ENCODE measurements at places on chromosomes 13 and 19.
A peak's percentile ranks its signal among the peaks of the same experiment; 100 is the strongest.

DNA sequence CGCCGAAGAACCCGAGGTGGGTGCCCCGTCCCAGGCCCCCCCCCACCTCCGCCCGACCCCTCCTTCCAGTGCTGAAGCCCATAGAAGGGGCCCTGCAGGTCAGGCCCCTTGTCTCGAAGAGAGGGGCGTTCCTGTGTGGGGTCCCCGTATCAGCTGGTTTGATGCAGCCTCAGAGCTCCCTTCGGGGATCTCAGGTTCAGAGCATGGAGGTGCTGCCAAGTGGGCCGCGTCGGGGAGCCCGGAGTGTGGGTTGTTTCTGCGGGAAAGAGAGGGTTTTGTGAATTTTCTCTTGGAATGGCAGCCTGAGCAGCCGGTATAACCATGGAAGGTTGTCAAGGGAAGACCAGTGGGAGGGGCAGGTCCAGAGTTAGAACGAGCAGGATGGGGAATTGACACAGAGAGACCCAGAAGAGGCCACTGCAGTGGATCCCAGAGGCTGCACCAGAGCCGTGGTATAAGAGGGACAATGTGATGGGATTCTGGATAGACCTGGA is 384 bp downstream of the TRAPPC2B start:
- no peak for DNase-seq

- DNase-seq = no peak
Measured at GRCh38 chr13:97221046-97221445, 1.1 kb upstream of the MBNL2 start.

DNA sequence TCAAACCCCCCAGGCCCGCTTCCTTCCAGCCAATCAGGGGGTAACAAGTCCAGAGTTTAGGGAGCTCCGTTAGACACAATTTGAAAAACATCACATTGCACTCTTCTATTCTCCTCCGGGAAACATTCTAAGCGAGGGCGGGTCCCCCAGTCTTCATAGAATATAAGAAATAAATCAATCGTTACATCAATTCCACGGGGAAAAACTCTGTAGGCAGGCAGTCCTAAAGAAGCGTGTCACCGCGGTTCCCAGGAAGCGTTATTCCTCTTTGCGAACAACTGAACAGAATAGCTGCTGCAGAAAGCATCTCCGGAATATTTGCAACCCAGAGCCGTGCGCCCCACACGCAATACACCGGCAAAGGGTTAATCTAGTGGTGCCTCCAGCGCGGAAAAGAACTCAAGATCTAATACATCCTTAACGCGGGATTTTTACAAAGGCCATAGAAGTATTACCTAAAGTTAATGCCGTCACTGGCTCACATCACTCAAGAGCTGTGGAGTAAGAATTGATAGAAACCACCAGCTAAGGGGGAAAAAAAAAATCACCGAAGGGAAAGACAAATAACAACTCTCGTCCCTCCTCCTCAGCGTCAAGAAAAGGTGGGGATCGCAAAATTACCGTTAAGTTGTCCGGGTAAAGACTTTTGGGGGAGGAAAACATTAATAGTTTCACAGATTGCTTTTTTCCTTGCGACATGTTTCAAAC is 65.1 kb downstream of the KCNRG start:
- DNase-seq = peak; percentile 20

DNA sequence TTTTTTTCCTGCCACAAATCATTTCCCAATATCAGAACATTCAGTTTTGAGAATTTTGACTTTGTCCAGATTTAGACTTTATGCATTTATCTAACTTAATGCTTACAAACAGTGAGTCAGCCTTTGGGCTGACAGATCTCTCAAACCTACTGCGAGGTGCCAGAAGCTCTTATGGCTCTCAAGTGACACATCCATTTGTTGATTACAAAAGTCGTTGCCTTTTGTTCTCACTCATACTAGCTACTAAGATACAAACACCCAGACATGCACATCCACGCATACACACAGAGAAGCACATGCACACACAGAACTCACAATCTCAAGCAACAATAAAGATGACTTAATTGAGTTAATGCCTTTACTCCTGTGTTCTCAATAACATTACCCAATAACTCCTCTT is 1147.5 kb downstream of the DIAPH3 start:
- DNase-seq = no peak

GRCh38 chr19:49921871-49922795 is 6.9 kb upstream of the ATF5 start:
- DNase-seq = no peak

- DNase-seq = no peak
Measured at GRCh38 chr13:30727491-30728355, 7.6 kb upstream of the ALOX5AP start.

DNA sequence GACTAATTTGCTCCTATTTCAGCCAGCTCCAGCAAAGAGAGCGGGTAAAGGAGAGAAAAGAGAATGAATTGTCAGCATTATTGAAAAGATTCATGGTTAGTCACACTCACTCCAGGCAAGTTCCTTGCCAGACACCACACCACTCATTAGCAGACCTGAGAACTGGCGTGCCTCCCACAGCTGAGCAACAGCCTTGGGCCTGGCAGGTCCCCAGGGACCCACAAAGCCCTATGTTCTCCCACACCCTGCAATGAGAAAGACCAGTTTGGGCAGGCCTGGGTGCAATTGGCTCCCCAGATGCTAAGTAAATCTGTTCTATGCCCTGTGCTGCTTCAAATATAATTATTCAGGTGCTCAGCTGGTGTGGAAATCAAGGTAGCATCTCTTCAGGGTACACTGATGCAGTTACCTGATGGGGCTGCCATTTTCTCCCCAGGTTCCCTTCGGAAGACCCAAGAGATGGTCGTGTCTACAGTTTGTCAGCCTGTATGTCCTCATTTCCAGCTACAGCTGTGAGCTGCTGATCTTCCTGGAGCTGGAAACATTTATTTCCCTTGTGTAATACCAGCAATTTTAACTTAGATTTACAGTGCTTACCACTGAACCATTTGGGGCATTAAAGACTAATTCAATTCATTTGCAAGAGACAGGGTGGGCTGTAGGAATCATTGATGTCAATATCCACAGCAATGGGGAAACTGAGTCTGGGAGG is 405.0 kb downstream of the COG6 start:
- DNase-seq = no peak

GRCh38 chr13:102039264-102039663 is 362.6 kb downstream of the FGF14 start:
- no peak for DNase-seq

DNA sequence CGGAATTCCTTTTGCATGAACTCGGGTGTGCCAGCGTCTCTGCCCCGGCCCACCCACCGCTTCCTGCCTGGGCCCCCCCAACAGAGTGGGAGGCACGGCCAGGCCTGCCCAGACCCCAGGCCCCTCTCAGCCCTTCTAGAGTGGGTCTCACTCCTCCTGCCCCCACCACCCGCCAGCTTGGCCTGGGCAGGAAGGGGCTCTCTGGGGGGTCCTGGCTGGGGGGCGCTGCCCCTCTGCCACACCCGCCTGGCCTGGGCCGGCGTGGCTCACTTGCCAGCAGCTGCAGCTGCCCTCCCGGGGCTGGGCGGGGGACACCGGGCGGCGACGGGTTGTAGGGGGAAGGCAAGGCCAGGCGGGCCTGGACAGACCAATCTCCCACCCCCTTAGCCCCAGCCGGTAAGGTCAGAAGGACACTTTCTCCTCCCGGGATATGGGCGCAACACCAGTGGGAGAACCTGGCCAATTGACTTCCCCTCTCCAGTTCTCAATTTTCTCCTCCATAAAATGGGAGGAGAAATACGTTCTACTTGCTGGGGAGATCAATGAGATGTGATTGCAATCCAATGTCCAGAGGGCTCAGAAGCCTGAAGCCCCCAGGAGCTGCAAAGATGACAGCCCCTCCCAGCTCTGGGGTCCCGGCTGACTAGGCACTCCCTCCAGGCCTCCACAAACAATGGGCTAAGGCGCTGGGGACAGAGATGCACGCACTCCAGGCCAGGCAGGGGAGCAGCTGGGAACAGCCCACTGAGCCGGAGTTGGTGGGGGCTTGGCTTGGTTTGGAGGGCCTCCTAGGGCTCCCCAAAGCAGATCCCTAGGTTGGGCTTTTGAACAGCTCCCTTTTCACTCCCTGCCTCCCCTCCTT is 2.4 kb downstream of the CRLF1 start:
- DNase-seq = no peak

DNA sequence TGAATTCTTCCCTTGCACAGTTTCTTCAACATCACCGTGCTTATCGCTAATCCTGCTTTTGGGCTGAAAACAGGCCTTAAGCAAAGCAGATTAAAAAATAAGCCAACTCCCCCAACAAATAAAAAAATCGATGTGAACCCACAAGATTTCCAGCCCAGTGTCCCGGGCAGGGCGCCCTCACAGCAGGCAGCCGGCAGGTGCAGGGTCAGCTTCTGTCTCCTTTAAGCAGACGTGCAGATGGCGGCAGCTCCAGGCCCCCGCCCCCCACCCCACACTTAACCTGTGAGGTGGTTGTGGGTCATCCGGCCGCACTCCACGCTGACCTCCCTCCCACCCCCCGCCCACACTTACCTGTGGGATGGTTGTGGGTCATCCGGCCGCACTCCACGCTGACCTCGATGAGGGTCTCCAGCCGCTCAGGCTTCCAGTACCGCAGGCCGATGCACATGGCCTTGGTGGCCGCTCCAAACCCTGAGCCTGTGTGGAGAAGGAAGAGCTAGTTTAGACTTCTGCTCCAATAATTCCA is 19.8 kb downstream of the ADPRHL1 start:
- DNase-seq = no peak

GRCh38 chr19:8005534-8006256 is at the start of gene ELAVL1:
TSS of gene ELAVL1 (minus strand) at chr19:8005641. CDS start at chr19:7991815, 13,826 bp downstream.
- peak; percentile 82 for DNase-seq

GRCh38 chr19:33171916-33172359 is 22.2 kb upstream of the LRP3 start:
- no peak for DNase-seq

- no peak for DNase-seq
Measured at GRCh38 chr19:47370045-47370611, 21.0 kb downstream of the DHX34 start.

GRCh38 chr13:35789335-35790165 is 313.1 kb upstream of the MAB21L1 start:
- no peak for DNase-seq

GRCh38 chr19:14475251-14476073 is at the start of gene PTGER1:
TSS of gene PTGER1 (minus strand) at chr19:14475354. CDS start at chr19:14474320, 1,034 bp downstream.
- no peak for DNase-seq

GRCh38 chr13:86445672-86446071 is 646.5 kb upstream of the SLITRK6 start:
- DNase-seq = no peak

DNA sequence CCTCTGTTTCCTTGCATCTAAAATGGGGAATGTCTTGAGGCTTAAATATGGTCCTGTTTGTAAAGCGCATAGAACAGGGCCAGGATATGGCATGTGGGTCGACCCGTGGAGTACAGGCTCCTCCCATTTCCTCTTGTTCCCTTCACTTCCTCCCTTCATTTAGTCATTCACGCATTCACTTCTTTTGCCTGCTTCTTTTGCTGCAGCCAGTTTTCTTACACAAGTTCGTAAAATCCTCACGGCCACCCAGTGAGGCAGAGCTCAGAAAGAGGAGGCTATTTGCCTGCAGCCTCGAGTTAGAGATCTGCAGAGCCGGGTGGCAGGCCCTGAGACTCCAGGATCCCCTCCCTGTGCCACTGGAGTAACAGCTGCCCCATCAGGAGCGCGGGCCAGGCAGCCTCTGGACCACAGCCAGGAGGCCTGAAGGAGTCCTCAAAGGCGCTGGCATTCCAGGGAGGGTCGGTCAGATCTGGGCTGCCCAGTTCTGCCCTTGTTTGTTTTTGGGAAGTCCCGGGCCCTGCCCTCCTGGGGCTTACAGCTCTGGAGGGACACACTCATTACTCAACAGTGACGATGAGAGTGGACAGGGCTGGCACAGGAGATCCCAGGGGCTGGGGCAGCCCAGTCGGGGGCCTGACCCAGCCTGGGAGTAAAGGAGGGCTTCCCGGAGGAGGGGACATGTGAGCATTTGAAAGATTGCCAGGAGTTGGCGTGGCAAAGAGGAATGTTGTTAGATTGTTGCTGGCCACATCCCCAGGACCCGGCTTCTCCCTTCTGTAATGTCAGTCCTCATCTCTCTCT is 4.6 kb downstream of the PPP5C start:
- DNase-seq = no peak

- no peak for DNase-seq
Measured at GRCh38 chr19:35093430-35093829, 22.2 kb upstream of the FXYD3 start.

GRCh38 chr19:48629599-48630295 is 7.4 kb downstream of the DBP start:
- DNase-seq = no peak

- no peak for DNase-seq
Measured at GRCh38 chr13:58655086-58655485, 1023.5 kb downstream of the PCDH17 start.

DNA sequence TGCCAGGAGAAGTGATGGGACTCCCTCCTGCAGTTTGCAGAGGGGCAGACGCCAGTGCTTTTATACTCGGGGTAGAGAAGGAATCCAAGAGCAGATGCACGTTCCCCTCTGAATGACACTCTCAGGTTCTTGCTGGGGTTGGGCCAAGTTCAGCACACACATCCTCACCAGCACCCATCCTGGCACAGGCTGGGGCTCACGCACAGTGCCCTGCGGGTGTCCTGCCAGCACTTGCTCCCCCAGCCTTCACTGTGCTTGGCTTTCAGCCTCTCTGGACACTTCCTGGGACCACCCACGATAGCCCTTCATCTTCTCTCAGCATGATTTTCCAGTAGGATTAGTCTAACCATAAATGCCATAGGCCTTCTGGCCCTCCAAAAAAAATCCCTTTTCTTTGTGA is 158.6 kb downstream of the ZNF536 start:
- DNase-seq = no peak

DNA sequence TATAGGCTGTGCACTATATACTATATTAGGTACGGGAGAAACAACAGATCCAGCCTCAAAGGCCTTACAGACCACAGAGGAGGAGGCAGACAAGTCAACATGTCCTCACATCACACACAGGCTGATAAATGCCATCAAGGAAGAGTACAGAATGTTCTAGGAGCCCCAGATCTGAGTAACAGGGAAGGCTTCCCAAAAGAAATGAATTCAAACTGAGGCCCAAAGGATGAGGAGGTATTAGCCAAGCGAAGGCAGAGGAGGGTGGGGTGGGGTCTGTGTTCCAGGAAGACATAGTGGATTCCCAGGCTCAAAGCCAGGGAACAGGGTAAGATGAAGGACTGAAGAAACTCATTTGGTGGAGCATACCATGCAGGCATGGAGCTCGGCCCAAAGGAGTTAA is 55.1 kb downstream of the RXFP2 start:
- DNase-seq = no peak

GRCh38 chr13:21429211-21429610 is 29.9 kb downstream of the ZDHHC20 start:
- no peak for DNase-seq

GRCh38 chr13:21852043-21852442 is 181.2 kb downstream of the FGF9 start:
- no peak for DNase-seq
